ENCODE measurements at places on chromosomes 2 and 18.

DNA sequence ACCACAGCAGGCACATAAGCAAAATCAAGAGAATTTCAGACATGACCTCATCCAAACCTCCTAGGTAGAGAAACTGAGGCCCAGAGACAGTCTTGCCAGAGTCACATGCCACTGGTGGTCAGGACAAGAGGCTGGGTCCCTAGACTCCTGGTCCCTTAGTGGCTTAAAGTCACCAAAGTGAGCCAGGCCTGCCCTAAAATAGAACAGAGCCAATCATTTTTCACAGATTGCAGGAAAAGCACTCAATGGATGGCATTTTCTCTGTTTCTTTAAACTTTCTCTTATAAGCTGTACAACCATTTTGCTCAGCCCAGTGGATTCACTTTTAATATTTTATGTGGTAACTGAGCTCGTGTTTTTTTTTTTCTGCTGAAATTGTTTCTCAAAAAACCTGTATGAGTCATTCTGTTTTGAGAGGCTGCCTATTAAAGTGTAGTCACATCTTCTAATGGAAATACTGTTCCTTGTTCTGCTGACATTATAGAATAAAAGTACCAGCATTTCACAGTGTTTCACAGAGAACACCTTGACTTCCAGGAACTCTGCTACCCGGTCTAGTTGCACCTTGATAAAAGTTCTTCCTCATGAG lies 29.6 kb downstream of the STEAP3 start:
- no peak for DNase-seq

DNA sequence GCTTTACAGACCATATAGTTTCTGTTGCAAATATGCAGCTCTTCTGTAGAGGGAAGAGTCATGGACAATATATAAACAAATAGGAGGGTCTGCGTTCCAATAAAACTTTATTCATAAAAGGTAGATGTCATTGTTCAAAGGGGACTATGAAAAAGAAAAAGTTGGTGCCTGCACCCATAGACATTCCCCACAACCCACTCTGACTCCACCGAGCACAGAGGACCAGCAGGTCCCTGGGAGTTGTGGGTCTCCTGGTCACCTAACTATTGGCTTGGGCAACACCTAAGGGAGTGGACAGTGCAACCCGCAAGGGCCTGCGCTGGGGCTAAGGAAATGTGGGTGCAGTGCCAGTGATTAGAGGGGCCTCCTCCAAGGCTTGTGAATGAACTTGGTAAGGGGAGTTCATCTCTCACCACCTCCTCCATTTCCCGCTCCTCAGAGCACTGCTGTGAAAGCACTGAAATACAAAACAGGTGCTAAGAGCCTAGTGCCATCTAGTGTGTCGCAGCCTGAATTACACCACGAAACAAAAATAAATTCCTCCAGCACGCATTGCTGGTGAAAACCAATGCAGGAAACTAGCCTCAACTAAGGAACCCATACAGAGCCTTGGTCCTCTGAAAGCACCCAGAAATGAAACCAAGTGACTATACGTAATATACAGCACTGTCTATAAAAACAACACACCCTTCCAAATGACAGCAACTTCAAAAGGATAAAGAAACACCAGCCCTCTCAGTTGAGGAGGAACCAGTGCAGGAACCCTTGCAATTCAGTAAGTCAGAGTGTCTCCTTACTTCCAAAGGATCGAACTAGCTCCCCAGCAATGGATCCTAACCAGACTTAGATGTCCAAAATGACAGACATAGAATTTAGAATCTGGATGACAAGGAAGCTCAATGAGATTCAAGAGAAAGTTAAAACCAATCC lies 166.6 kb downstream of the RNF144A start:
- DNase-seq, result no peak

GRCh38 chr18:24026457-24026856 lies 11.9 kb downstream of the TTC39C start:
- no peak for DNase-seq

DNA sequence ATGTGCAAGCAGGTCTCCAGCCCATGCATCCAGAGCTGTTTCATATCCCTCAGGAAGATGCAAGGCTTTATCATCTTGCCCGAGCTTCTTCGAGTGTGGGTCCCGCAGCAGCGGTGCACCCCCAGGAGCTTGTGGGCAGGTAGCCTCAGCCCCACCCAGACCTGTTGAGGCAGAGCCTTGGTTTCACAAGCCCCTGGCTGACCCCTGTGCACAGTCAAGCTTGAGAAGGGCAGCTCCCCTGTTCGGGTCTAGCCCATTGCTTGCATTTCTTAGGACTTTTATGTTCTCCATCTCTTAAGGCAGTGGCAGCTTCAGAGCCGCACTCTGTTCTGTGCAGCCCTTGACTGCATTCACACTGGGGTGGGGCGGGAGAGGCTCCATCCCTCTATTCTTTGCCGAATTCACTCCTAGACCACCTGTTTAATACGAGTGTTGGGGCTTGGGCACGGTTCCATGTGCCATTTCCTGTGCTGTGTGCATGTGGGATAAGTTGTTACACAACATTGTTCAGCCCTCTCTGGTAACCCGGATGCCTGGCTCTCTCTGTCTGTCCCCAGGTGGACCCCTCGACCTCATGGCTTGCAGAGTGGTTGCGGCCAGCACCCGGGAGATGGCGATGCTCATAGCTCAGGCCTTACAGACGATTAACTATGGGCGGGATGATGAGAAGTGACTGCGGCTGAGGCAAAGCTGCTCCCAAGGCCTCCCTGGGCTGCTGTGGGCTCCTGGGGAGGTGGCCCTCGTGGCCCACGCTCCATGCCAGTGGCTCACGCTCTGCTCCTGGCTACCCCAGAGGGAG lies 48.7 kb downstream of the IMPA2 start:
- no peak for DNase-seq

DNA sequence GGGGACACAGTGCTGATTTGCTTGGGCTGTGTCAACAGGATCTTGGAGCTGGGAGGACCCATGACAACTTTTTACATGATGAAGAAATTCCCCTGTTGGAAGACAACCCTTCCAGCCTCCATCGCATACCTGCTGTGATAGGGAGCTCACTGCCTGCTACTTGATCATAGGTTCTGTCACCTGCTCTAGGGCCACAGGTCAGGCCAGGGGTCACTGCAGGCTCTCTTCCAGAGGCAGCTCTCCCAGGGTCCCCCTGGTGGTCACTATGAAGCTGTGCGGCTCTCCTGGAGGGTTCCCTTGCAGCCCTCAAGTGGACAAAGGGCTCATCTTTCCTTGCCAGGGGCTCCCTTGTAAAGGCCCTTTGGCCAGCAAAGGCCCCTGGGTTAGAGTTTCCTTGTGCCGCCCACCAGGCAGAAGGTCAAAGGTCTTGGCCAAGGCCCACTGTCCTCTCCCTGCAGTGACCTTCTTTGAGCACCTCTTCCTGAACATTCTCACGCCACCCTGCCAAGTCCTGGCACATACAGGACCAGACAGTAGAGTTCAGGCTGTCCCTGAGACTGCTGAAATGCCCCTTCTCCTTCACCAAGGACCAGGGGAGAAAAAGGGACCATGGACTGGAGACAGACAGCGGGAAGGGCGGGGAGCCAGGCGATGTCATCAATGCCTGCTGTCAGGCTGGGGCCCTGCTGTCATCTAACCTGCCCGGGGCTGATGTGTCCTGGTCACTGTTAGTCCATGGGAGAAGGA lies 345.1 kb downstream of the DYSF start:
- no peak for DNase-seq
